NCI-H1105 (cell line): ENCODE measurements at places on chromosomes 2 and 18.

DNA sequence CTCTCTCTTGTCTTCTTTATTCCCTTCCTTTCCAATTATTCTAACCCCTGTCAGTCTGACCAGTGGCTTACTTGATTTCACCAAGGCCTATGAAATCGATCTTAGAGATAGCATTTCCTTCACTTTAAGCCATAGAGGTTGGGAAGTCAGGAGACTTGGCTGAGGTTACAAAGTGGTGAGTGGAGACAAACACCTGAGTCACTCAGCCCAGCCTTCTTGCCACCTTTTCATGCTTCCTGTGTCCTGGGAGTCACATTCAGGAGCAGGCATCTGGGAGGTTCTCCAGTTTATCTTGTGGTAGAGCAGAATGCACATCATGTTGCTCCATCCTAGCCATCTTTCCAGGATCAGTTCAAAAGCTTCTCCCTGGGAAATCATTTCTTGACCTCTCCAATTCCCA is 59.1 kb downstream of the VSNL1 start:
- DNase-seq, result no peak

DNA sequence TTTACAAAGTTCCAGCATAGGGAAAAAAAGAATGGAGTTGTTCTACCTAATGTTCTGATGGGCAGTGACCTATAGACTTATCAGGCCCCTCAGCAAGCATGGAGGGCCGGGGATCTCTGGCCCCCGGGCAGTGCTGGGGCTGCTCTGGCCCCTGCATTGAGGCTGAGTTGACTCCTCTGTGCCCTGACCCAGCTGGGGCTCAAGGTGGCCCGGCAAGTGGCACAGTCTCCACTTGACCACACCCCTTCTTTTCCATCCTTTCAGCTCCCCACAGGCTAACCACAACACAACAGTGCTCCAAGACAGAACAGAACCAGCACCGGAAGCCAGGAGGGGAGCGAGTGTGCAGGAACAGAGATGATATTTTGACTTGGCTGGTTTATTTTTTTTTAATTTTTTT is 19.9 kb downstream of the TOGARAM2 start:
- DNase-seq, result no peak

GRCh38 chr2:172282944-172283343 is 144.4 kb upstream of the ITGA6 start:
- DNase-seq, result no peak

GRCh38 chr18:80154293-80154692 is 45.2 kb downstream of the ADNP2 start:
- DNase-seq, result peak; percentile 15

- DNase-seq, result no peak
These were observed 559 bp downstream of the IMMT start for GRCh38 chr2:86194751-86195054.

DNA sequence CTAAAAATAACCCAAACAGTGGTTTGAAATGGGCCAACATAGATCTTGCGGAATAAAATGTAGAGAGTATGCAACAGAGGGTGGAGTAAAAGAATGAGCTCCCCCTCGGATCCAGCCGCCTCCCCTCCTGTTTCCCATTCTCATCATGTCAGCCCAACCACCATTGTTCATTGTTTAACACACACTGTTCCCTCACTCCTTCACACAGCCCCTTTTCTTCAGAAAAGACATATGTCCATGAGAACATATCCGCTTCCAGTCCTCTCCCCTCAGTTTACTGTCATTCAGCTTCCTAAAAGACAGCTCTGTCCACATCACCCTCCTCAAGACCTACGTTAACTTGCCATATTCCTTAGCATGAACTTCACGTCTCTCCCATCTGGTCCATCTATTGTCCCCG is 62.9 kb upstream of the SERTAD2 start:
- DNase-seq, result no peak

GRCh38 chr18:48875314-48875941 is 75.3 kb downstream of the SMAD7 start:
- DNase-seq, result no peak

GRCh38 chr18:75592527-75592926 is 165.0 kb upstream of the SMIM21 start:
- no peak for DNase-seq

DNA sequence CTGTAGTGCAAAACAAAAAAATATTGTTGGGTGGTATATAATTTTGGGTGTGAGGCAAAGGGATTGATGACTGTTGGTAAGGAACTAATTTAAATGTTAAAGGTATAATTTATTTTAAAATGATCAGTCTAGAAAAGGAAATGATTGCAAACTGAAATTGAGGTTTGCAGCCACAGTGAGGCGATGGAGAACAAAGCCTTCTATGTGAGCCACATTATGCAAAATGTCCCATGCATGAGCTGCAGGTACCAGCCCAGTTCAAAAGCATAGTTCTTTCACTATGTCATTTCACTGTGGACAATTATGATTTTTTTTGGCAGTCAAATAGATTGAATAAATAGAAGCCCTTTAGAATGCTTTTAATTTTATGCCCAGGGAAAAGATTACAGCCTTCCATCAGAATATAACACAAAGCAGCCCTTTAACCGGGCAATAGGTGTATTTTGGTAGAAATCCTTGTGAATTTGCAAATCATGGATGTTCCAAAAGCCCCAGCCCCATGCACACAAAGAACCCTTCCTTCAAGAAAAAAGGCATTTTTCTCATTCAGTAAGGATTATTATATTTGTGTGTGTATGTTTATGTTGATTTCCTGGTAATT is 1.7 kb downstream of the MAP2 start:
- DNase-seq, result peak; percentile 60

GRCh38 chr2:14336759-14337382 is 295.6 kb upstream of the LRATD1 start:
- DNase-seq, result no peak

DNA sequence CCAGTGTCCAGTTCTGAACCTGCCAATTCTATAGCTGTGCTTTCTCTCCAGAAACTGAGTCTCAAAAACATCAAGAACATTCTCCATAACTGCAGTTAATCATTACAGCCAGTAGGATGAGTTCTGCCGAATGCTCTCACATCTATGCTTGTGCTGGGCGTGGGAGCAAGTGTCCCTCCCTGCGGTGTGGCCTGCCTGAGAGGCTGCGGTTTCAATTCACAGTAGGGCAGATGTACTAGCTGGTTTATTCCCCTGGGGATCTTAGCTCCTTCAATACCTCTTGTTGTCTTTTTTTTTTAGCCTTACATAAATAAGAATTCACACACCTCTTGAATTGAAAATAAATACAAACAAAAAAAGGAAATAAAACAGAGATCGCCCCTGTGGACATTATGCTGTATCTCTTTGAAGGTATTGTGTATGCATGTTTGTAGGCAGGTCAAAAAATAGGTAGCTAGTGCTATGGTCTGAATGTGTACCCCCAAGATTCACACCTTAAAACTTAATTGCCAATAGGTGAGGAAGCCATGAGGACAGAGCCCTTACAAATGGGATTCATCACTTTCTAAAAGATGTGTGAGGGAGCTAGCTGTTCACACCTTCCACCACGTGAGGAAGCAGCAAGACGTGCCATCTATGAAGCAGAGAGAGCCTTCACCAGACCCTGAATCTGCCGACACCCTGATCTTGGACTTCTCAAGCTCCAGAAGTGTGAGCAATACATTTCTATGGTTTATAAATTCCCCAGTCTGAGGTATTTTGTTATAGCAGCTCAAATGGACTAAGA is 74.3 kb downstream of the BCL2L11 start:
- no peak for DNase-seq

DNA sequence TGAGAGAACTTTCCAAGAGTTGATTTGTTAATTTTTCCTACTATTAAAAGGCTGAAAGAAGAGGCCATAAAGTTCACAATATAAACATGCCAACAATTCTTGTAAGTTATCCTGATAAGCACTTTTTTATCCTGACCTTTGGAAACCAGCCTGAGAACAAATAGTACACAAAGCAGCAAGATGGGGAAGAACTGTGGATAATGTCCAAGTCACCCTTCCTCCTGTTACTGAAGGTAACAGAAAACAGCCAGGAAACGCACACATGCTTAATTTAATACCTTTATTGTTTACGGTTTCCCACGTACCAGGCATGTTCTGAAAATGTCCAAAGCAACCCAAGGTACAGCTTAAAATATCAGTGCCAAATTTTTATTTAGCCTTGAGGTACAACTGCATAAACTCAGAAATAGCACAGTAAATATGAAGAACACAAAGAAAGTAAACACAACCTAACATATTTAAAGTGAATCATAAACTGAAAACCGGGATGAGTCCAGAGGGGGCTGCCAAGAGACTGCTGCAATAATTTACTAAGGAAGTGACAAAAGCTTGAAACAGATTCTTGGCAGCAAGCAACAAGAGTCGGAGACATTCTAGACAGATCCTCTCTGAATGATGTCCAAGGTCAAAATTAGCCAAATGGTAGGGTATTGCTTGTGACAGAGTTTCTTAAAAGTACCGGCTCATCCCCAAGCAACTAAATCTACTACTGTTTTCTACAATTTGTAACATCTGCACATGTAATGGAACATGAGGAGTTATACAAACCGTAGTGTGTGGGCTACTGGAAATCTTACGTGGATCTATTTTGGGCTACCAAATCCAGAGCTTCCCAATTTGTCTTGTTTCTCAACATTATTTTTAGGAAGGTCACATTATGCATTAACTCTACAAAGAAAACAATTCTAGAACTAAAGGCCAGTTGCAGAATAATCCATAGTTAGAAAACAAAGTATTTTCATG is 93.2 kb downstream of the CABYR start:
- no peak for DNase-seq

- no peak for DNase-seq
These were observed 128.6 kb downstream of the INHBB start for GRCh38 chr2:120474486-120474885.

DNA sequence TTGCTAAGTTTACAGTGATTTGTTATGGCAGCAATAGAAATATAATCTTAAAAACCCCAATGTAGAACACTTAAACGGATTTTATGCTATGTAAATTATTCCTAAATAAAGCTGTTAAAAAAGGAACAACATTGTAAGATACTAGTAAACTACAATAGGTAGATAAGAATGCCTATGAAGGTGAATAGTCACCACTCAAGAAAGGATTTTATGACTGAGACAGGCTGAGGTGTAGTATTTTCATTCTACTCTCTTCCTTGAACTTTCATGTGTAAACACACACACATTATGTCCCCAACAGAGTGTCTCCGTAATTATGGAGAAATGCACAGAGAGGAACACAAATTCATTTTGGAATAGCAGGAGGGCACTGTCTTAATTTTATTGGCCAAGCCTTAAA is 183.9 kb upstream of the ST6GAL2 start:
- no peak for DNase-seq

GRCh38 chr2:227816507-227817294 is 3.1 kb downstream of the CCL20 start:
- DNase-seq, result no peak
